ENCODE measurements at places on chromosomes 7 and 10. TPM values are rescaled to one million over a fixed set of nuclear protein-coding genes. Genes with fewer than 3 reads are reported as not detected.

KLF14 gene
- not detected for total RNA-seq

TRPV5 gene
- total RNA-seq = not detected

CYP26C1 gene
- not detected for total RNA-seq

DYNC1I1 gene
- total RNA-seq = not detected

GRIFIN gene
- not detected for total RNA-seq

C10orf105 gene
- 0.30 TPM for total RNA-seq

BNIP3 gene
- 69.4 TPM for total RNA-seq

GGCT gene
- total RNA-seq = 42.7 TPM

VPS50 gene
- 24.4 TPM for total RNA-seq

CRPPA gene
- 1.1 TPM for total RNA-seq

SLC13A1 gene
- not detected for total RNA-seq

IGF2BP3 gene
- 0.94 TPM for total RNA-seq

CALML5 gene
- total RNA-seq = not detected

TMEM196 gene
- not detected for total RNA-seq

IKZF1 gene
- total RNA-seq = 383 TPM

GIMAP4 gene
- 288 TPM for total RNA-seq

CPEB3 gene
- total RNA-seq = 3.4 TPM

ARMC3 gene
- not detected for total RNA-seq

FAM131B gene
- total RNA-seq = 2.9 TPM

LIPK gene
- not detected for total RNA-seq

GNAT3 gene
- not detected for total RNA-seq

CALML3 gene
- total RNA-seq = not detected

ADAM8 gene
- total RNA-seq = 90.8 TPM

MLXIPL gene
- total RNA-seq = not detected

KCP gene
- total RNA-seq = 0.69 TPM

TMEM270 gene
- total RNA-seq = not detected

PPP1R17 gene
- not detected for total RNA-seq

AEBP1 gene
- total RNA-seq = 22.0 TPM

HOXA6 gene
- total RNA-seq = not detected

SKAP2 gene
- 12.9 TPM for total RNA-seq

SLC26A3 gene
- not detected for total RNA-seq

EDRF1 gene
- 45.8 TPM for total RNA-seq

EN2 gene
- total RNA-seq = not detected

All from activated naive CD8-positive, alpha-beta T cell treated with anti-CD3 and anti-CD28 coated beads, Interleukin-2, amount 10 ng/mL, durations not matched to agents 7 days and 5 days (primary cell).